Body of pancreas (tissue), 4 donors: ENCODE measurements at places on chromosomes 6 and 20.

GRCh38 chr6:166653639-166653941 lies 26.5 kb upstream of the RPS6KA2 start:
- H3K27me3 ChIP-seq = no peaks in the 10 kb centered on the region
- no peak for DNase-seq
- H3K27ac ChIP-seq = no peak overlapping the region
- H3K4me1 ChIP-seq = peaks cover 8% of the 10 kb centered on the region
- H3K36me3 ChIP-seq = no peaks in the 10 kb centered on the region

DNA sequence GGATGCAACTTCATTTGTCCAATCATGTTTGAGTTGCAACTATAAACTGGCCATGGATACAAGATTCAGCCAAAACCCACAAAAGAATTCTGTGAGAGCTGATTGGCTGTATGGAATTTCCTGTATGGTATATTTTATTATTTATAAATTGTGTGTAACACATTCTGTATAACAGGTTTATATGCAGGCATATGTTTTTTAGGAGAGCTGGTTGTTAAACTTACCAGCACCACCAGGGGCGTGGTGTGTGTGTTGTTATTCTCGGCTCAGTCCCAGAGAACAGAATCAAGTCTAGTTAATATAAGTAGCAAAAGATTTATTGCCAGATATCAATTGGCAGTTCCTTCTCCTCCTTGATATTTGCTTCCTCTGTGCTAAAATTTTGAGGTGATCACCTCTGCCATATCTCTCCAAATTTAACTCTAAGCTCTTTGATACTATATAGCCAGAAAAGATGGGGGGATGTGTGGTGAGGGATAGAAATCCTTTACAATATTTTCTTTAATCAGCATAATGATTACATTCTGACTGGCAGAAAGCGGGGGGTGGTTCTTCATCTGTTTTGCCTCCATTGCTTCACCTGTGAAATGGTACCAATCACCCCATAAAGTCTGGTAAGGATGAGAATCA lies 22.9 kb downstream of the CNBD2 start:
- no peaks in the 10 kb centered on the region for H3K27me3 ChIP-seq
- H3K4me3 ChIP-seq = no peak overlapping the region
- H3K27ac ChIP-seq = no peak overlapping the region
- no peaks in the 10 kb centered on the region for H3K4me1 ChIP-seq

GRCh38 chr20:10532361-10532760 lies 97.3 kb downstream of the SLX4IP start:
- no peak overlapping the region for H3K27ac ChIP-seq
- H3K27me3 ChIP-seq = no peaks in the 10 kb centered on the region
- H3K4me3 ChIP-seq = no peak overlapping the region
- no peak for DNase-seq
- H3K4me1 ChIP-seq = peaks cover 12% of the 10 kb centered on the region

DNA sequence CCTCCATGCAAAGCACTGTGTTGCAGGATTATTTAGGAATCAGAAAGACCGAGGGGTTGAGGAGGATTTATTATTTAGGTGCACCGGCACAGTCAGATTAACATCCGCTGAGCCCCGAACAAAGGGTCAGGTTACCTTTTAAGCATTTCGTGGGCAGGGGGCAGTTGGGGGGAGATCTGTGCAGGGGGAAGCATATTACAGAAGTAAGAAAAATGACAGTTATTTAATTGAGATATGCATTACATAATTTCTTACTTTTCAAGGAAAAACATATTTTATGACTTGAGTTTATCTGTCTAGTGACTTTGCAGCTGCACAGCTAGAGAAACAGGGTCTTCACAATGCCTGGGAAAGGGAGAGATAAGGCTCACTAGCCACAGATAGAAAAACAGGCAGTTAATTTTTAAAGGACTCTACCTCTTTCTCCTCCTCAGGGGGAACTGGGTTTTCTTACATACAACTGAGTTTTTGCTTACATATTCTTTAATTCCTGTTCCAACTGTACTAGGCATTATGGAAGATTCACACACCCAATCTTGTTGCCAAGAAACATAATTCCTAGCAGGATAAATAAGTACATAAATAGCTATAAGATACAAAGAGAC lies 1.7 kb upstream of the HINT3 start:
- H3K4me1 ChIP-seq = peaks cover 29% of the 10 kb centered on the region
- H3K27ac ChIP-seq = no peak overlapping the region
- H3K4me3 ChIP-seq = no peak overlapping the region
- no peaks in the 10 kb centered on the region for H3K27me3 ChIP-seq
- no peaks in the 10 kb centered on the region for H3K36me3 ChIP-seq
- DNase-seq = no peak

DNA sequence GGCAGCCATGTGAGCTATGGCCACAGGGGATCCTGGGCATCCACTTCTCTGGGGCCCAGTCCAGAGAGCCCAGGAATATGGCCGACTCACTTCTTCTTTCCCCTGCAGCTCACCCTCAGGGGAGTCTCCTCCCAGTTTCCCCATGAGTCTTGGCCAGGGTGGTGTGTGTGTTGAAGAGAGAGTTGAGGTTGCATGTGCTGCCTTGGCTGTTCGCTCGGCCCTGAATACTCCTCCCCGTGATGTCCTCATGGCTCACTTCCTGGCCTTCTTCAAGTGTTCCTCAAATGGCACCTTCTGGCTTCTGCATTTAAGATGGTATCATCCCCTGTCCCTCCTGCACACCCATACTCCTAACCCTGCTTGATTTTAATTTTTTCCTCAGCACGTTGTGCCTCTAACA lies 3.2 kb upstream of the TREML1 start:
- no peaks in the 10 kb centered on the region for H3K27me3 ChIP-seq
- H3K4me1 ChIP-seq = no peaks in the 10 kb centered on the region
- no peak overlapping the region for H3K4me3 ChIP-seq
- no peak overlapping the region for H3K27ac ChIP-seq
